ENCODE measurements at places on chromosomes 1 and 21. TPM values are rescaled to one million over a fixed set of nuclear protein-coding genes. Genes with fewer than 3 reads are reported as not detected.

Gene FCGR3A
- 29.0 TPM for polyA plus RNA-seq

Gene SPATA6
- polyA plus RNA-seq: 10.4 TPM

Gene LEPR
- polyA plus RNA-seq: 13.5 TPM

Gene NUP210L
- 0.04 TPM for polyA plus RNA-seq

Gene NCAM2
- 2.8 TPM for polyA plus RNA-seq

Gene KMO
- polyA plus RNA-seq: 0.35 TPM

All from urinary bladder (tissue), 4 donors.